H1 (cell line): ENCODE measurements at places on chromosomes 4 and X. TPM values are rescaled to one million over a fixed set of nuclear protein-coding genes. Genes with fewer than 3 reads are reported as not detected.

MAGEA12 gene
- polyA plus RNA-seq: not detected in 2 replicates

FAM13A gene
- polyA plus RNA-seq: 7.1 and 8.7 TPM in 2 replicates

DNA sequence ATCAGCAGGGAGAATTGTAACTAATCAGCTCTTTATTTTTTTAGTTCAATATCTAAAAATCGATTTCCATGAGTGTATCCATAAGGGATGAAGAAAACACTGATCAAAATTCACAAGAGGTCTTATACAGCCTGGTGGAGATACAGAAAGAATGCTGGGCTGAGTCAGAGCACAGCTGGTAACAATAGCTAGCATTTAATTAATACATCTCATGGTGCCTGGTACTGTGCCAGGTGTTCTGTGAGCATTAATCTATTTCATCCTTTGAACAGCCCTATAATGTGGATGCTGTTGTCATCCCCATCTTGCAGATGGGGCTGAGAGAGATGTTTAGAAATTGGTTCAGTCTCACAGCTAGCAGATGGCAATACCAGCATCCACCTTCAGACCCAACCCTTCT, 250.9 kb upstream of the RPS6KA3 start:
- no peak for DNase-seq

MAGEA1 gene
- not detected in 2 replicates for polyA plus RNA-seq

DNA sequence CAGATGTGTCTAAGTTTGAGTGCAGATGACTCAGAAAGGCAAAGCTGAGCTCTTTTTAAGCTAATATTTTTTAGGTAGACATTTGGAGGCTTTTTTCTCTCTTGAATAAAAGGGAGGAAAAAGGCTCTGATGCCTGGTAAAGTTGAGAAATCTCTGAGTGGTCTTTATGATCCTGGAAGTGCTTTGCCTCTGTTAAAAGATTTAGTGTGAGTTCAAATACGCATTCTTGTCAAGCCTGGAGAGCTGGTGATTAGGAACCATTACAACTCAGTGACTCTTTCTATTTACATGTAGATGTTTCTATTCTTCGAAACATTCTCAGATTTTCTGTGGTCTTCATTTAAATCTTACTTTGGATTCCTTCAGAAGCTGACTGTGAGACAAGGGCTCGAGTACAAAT, 143.4 kb upstream of the MED14 start:
- DNase-seq: no peak

- no peak for DNase-seq
Observed at GRCh38 chr4:186497043-186497442, 58.3 kb downstream of the MTNR1A start.

- DNase-seq: no peak
Observed at GRCh38 chrX:48835524-48836329, at the start of gene PCSK1N. TSS of gene PCSK1N (minus strand) at chrX:48835610. CDS start at chrX:48835532, 78 bp downstream.

GRCh38 chrX:57821703-57822387, 88.4 kb downstream of the ZXDA start:
- DNase-seq: no peak

GRCh38 chr4:102114118-102114630, 231.1 kb downstream of the SLC39A8 start:
- no peak for DNase-seq

GRCh38 chrX:12791257-12792228, at the start of gene PRPS2:
TSS of gene PRPS2 (plus strand) at chrX:12791412. CDS start at chrX:12791498, 86 bp downstream.
- peak; percentile 76 for DNase-seq

DNA sequence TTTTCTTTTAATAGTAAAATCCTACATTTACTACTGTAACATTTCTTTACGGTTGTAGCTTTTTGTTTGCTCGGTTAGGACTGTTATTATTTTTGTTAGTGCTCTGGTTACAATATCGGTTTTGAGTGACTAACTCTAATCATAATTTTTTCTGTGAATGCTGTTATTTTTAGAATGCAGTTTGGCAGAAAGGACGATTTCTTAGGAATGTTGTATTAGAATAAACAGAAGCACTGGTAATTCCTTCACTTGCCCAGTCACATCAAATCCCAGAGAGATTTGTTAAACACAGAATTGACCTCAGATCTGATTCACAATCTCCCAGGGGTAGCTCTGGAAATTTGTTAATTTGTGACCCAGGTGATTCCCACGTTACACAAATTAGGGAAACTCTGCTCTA, 21.7 kb downstream of the DDIT4L start:
- no peak for DNase-seq

PRDM8 gene
- 0.03 TPM in 1 of 2 replicates, not detected in the other for polyA plus RNA-seq

GRCh38 chr4:158446106-158446505, 75.6 kb upstream of the RXFP1 start:
- no peak for DNase-seq

DNA sequence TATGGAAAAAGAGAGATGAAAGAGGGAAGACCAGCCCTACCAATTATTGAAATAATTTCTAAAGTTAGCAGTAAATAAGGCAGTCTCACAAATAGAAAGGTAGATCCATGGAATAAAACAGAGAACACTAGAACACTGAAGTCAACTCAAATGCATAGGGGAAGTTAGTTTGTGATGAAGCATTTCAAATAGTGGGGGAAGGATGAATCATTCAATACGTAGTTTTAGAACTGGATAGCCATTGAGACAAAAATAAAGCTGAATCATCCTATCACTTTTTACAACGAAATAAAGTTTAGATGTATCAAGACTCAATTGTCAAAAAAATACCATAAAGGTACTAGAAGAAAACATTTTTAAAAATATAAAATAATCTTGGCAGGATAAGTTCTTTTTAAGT, 143.2 kb upstream of the DGKK start:
- no peak for DNase-seq

MAGEB2 gene
- not detected in 2 replicates for polyA plus RNA-seq

DNA sequence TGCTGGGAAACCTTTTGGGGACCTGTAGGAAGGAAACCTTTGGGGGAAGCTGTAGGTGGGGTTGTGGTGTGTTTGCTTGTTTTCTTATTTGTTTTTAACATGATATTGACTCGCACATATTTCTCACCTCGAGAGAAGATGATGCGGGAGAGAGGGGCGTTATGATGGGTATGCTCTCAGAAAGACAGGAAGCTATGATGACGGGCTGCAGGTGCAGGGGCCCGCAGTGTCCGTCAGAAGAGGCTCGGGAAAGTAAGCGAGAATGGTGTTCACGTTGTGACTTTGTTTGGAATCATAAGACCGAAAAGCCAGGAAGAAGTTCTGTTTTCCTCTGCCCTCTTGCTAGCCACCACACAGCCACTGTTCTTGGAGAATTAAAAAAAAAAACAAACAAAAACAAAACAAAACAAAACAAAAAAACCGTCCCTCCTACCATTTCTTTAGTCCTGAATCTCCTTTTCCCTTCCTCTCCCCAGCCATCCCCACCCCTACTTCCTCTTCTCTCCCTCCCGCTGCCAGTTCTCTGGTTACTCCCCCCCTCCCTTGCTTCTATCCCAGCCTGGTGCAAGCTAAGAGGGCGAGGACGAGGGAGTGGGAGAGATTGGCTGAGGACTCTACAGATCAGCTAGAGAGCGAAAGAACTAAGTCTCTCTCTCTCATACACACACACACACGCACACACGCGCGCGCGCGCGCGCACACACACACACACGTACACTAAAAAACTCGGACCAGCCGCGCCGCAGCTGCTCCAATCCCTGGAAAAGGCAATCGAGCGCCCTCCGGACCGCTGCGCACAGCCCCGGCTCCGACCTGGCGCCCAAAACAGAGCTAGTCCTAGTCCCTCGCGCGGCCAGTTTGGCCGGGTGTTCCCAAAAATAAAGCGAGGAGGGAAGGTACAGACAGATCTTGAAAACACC, at the start of gene BMP3:
Gene BMP3 (plus strand): TSS at position 648 of the 920 bp plus-strand sequence. CDS start 577 bp downstream, outside the sequence.
- peak; percentile 73 for DNase-seq

ZFYVE28 gene
- polyA plus RNA-seq: 1.7 and 3.1 TPM in 2 replicates

CASK gene
- 11.9 and 21.6 TPM in 2 replicates for polyA plus RNA-seq

GRCh38 chr4:100162027-100162685, 28.1 kb downstream of the DDIT4L start:
- no peak for DNase-seq

IL13RA2 gene
- polyA plus RNA-seq: not detected in 2 replicates

DNA sequence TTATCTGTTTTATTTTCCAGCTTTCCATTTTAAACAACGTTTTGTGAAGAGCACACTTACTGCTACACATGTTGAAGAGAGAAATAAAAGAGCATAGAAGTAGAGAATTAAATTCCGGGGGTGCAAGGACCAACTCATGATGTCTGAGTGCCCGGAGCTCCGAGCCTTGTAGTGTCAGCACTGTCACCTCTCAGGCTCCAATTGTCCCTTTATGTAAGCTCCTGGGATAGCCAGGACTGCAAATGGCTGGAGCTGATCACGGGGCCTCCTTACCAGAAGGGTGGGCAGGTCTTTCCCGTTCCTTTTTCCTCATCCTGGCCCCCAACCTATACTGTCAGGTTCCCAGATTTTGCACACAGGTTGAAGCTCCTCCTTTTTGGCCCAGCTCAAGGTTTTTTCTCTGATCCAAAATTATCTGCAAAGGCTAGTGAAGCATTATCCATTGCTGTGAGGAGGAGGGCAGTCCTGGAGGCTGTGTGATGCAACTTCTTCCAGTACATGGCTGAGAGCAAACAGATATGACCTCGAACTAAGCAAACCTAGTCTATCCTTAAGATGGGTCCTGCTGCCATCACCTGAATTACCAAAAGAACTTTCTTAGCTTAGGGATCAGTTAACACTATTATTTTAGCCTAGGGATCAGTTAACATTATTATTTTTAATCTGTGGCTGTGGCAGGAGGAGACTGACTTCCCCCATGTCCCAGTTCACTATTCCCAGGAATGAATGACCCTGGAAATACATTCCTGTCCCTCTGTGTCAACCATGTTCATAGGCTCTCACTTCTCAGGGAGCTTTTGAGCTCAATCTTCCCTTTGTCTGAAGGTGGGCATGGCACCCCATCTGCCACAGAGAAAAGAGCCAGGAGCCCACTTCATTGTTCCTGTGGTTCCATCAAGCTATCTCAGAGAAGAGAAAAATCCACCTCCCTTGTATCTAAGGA, at the start of gene FGG:
Gene FGG (minus strand): TSS at position 185 of the 943 bp plus-strand sequence. CDS start 47 bp downstream, at position 138.
- no peak for DNase-seq

- peak; percentile 50 for DNase-seq
Observed at GRCh38 chrX:105190252-105190853, 30.1 kb downstream of the TEX13A start.

DNA sequence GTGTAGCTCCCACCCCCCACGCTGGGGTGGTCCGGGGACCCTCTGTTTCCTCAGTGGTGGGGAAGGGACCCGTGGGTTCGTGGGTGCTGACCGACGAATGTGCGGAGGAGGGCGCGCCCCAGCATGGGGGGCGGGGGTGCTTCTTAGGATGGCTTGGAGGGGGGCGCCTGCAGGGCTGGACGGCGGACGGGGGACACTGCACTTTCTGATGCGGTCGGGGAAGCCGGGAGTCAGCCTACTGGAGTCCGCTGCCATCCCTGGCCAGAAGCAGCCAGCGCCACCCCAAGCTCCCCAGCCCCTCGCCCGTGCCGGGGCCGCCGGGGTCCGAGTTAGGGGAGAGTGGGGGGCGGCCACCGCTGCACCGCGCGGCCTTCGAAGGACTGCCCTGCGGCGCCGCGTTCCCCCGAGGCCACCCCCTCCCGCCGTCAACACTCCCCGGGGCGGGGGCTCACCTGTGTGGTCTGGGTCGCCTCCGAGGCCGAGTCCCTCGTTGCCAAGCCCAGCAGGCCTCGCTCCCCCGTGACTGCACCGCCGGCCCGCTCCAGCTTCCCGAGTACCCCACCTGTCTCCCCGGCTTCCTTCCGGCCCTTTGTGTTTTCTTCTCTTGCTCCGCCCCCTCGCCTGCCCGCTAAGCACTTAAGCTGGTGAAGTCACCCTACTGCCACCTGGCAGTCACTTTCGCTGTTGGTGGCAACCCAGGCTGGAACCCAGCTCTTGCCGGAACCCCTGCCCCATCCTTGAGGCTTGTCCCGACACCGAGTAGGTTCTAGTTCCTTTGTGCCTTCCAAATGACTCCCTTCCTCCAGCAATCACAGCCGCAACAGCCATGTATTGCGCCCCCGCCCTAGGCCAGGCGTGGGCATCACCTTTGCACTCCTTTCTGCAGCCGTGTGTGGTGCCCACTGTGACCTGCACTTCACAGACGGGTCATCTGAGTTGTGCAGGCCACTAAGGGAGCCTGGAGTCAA, at the start of gene OCIAD2:
Gene OCIAD2 (minus strand): TSS at position 569 of the 968 bp plus-strand sequence. CDS start 2,225 bp downstream, outside the sequence.
- DNase-seq: peak; percentile 81

- no peak for DNase-seq
Observed at GRCh38 chrX:52277666-52278065, 91.2 kb upstream of the XAGE2 start.

DNA sequence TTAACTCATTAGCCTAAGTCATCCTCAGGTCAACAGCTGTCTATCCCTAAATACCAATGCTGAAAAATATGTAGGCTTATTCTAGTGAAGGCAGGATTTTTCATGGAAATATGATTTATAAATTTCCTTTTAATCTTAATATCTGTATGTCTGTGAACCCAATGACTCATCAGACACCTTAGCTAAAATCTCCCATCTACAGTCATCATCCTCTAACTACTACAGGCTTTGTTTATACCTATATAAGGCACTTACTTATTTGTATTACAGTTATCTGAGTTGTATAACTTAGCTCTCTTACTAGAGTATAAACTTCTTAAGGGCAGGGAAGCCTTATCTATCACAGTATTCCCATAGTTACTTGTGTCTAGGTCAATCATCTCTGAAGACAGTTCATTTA, 24.2 kb downstream of the AMMECR1 start:
- no peak for DNase-seq

GRCh38 chr4:24630937-24631336, 46.6 kb upstream of the DHX15 start:
- DNase-seq: no peak

GRCh38 chrX:11704725-11705495, 39.2 kb upstream of the ARHGAP6 start:
- no peak for DNase-seq

GRCh38 chr4:111064342-111064993, 441.6 kb upstream of the PITX2 start:
- no peak for DNase-seq

GRCh38 chr4:11480683-11481082, 52.0 kb upstream of the HS3ST1 start:
- no peak for DNase-seq

DNA sequence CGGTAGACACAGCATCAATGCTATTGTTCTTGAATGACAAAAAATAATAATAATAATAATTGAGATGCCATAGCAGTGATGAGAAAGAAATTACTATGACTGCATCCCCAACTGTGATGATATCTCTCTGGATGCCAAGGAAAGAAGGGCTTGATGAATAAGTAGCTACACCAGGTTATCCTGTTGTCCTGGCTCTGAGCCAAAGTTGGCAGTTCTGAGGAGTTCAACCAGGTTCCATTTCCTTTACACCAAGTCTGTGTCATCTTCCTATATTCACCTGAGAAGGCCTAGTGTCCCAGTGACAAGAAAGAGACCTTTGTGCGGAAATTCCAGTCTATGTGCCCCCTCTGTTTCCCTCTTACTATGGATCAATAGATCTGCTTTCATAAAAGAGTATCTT, 3.4 kb upstream of the MAML3 start:
- DNase-seq: no peak

- DNase-seq: no peak
Observed at GRCh38 chrX:8289523-8289922, 118.5 kb upstream of the VCX2 start.

MAGED4B gene
- 114 and 144 TPM in 2 replicates for polyA plus RNA-seq

HTT gene
- 24.0 and 26.2 TPM in 2 replicates for polyA plus RNA-seq

UCP1 gene
- 0.22 and 0.44 TPM in 2 replicates for polyA plus RNA-seq

DNA sequence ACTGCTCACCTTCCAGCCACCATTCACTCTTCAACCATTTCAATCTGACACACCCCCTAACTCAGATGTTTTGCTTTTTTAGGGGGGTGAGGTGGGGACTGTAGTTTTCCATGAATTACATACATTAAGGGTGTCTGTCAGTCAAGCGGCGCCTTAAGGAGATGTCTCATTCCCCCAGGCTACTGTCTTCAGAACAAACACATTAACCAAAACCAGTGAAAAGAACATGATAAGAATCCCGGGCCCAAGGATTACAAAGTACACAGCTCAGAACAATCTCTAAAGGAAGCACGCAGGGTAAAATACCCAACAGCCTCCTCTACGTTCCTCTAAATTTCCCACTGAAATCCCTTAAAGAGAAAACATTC, 62.5 kb upstream of the IRF2 start:
- DNase-seq: no peak
